ENCODE measurements at places on chromosomes 3 and 15. TPM values are rescaled to one million over a fixed set of nuclear protein-coding genes. Genes with fewer than 3 reads are reported as not detected.

RNF7 gene
- 71.4 TPM for total RNA-seq

GPR160 gene
- 1.6 TPM for total RNA-seq

SLC25A36 gene
- 24.1 TPM for total RNA-seq

LRRC31 gene
- not detected for total RNA-seq

GRIP2 gene
- 0.25 TPM for total RNA-seq

DET1 gene
- total RNA-seq = 5.5 TPM

EFCAB12 gene
- not detected for total RNA-seq

UNC13C gene
- 0.65 TPM for total RNA-seq

FSD2 gene
- not detected for total RNA-seq

CLRN1 gene
- not detected for total RNA-seq

PFKFB4 gene
- total RNA-seq = 7.1 TPM

GOLGA8G gene
- total RNA-seq = not detected

SPRED1 gene
- total RNA-seq = 12.9 TPM

VGLL3 gene
- 15.6 TPM for total RNA-seq

CP gene
- total RNA-seq = not detected

SERPINI1 gene
- total RNA-seq = 0.89 TPM

LYZL4 gene
- total RNA-seq = not detected

LSG1 gene
- 10.6 TPM for total RNA-seq

KNG1 gene
- not detected for total RNA-seq

CACNA2D3 gene
- total RNA-seq = 0.13 TPM

PLA2G4D gene
- total RNA-seq = not detected

TNNC1 gene
- total RNA-seq = 0.49 TPM

ADGRG7 gene
- not detected for total RNA-seq

PRICKLE2 gene
- total RNA-seq = 17.7 TPM

CDHR4 gene
- total RNA-seq = not detected

GOLGA6L7 gene
- not detected for total RNA-seq

FANCD2OS gene
- not detected for total RNA-seq
